ENCODE measurements at places on chromosomes 12 and 14. TPM values are rescaled to one million over a fixed set of nuclear protein-coding genes. Genes with fewer than 3 reads are reported as not detected.

DNA sequence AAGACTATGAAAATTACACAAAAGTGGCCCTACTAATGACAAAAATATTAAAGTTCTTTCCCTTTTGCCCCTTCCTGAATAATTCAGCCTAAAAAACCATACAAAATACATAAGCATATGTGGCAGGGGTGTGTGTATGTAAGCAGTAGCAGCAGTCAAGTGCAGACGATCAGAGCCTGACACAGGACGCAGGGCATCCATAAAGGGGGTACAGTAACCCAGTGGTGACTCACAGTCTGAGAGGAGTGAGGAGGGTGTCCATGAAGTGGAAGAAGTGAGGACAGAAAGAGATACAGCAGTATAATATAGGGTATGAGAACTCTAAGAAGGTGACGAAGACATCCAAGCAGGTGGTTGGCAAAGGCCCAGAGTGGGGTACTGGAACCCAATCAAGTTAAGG, 56.7 kb downstream of the RALGAPA1 start:
- no peak for ATAC-seq

- no peak for ATAC-seq
These were observed 77.1 kb upstream of the FUT8 start for GRCh38 chr14:65335411-65335947.

DNA sequence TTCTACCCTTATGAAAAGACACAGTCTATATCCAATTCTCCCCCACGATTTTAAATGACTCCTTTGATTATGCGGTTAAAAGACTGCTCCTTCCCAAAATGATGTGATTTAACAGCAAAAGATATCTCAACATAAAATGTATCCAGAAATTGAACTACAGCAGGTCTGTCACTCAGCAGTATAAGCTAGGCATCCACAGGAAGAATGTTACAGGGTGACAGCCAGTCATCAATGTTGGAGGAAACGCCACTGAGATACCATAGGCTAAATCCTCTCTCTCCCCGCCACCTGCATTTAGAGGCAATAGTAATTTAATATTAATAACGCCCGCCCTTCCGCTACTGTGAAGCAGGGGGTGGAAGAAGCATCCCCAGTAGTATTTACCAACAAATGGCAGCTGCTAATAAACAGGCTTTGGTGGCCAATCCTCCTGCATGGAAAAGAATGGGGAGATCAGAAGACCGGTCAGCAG, 613 bp downstream of the RECQL start:
- no peak for ATAC-seq

DNA sequence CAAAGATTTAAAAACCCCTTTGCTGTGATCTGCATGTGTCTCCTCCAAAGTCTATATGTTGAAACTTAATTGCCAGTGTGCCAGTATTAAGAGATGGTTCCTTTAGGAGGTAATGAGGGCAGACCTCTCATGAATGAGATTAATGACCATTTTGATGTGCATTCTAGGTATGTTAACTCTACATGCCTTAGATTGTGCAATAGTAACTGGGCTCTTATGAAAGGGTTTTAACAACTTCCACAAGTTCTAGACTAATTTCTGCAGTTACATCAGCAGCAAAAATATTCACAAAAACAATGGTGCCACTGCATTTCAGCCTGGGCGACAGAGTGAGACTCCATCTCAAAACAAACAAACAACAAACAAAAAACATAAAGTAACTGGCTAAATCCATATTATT, 3.8 kb upstream of the TAS2R10 start:
- no peak for ATAC-seq

- ATAC-seq, result no peak
These were observed 17.1 kb upstream of the OR4K17 start for GRCh38 chr14:20093442-20093841.

DNA sequence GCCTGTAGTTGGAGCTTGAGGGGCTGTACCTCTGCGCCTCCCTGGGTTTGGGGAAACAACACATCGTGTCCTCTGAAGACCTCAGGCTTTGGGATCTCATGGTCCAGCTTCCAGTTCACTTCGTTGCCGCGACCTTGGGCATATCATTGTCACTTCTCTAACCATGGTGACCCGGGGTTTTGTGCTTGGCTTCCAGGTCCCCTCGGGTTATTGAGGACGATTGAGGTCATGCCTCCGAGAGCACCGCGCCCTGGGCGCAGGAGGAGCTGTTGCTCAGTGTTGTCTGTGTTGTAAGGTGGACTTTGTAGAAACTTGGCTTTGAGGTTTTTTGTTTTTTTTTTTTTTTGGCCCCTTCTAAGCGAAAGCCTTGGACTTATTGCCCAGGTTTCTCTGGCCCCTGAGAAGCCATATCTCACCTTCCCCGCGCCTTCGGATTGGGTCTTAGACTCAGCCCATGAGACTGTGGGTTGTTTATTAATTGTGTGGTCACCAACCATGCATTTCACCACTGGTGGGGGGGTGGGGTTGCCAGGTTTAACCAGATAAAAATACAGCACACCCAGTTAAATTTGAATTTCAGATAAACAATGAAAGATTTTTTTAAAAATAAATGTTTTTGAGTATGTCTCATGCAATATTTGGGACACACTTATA, 2.6 kb downstream of the BCL7A start:
- ATAC-seq, result no peak

- ATAC-seq, result no peak
These were observed 65.1 kb upstream of the FBRSL1 start for GRCh38 chr12:132424811-132425210.

- no peak for ATAC-seq
These were observed 40.1 kb upstream of the DUSP6 start for GRCh38 chr12:89392391-89392790.

DNA sequence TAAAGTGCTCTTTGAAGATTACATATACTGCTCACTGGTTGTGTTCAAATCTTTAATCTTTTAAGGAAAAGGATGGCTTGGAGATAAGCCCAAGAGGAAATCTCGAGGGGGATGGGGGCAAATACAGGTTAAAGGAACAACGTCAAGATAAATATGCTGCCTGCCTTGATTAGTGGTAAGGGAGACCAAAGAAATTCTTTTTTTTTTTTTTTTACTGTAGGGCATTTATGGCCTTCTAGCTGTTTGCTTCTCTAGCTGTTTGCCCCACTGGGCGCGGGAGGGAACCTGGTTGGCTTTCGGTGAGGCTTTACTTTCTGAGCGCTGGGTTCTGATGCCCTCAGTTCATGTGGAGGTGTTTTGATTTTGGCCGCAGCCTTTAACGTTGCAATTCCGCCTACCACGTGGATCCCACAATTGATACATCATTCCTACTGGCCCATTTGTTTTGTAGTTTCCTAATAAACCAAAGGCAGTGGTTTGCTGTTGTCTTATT, 5.7 kb downstream of the CCND2 start:
- no peak for ATAC-seq

- ATAC-seq, result no peak
These were observed 97.1 kb upstream of the DAAM1 start for GRCh38 chr14:59091404-59091803.

- ATAC-seq, result no peak
These were observed 181.5 kb downstream of the CCER1 start for GRCh38 chr12:90773491-90773890.

GRCh38 chr12:20411345-20411744, 43.0 kb downstream of the PDE3A start:
- no peak for ATAC-seq

- ATAC-seq, result no peak
These were observed 26.5 kb downstream of the CRACR2A start for GRCh38 chr12:3726456-3726855.

DNA sequence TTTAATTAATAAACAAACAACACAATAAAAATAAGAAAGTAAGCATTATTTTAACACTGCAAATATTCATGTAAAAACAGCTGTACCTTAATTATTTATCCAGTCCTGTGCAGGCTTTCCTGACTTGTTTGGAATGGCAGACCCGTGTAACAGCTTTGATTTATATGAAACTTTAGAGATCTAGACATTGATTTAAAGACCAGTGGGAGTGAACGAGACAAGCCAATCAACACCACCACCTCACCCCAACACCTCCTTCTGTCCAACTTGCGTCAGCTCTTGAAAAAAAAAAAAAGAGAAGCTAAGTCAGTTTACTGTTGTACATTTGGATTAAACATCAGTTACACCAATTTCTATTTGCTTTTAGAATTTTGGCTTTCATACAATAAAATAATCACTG, 22.3 kb downstream of the SLC38A4 start:
- no peak for ATAC-seq

DNA sequence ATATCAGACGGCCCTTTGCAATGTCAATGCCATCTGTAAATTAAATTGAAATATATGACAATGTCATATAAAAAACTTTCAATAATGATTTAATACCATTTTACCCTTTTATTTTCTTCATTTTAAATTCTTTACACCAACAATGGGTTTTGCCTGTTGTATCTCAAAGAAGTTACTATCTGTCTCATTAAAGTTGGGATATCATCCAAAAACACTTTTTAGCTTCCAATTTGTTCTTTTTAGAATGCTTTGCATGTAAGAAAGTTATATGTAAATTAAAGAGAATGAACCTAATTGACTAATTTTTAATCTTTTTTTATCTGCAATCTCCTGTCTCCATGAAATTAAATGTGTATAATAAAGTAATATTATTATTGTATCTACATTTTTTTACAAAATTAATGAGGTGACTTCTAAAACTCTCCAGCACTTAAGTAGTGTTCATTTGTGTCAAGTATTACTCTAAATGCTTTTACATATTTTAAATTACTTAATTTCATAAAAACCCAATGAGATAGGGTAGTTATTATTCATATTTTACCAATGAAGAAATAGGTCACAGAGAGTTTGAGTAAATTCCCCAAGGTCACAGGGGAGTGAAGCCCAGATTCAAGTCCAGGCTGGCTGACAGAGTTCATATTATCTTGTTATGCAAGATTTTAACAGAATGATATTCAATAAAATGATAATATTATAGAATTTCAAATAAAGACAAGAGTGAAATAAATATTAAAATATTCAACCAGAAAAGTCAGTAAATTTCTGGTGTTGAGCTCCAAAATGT, 673.0 kb upstream of the FLRT2 start:
- no peak for ATAC-seq

DNA sequence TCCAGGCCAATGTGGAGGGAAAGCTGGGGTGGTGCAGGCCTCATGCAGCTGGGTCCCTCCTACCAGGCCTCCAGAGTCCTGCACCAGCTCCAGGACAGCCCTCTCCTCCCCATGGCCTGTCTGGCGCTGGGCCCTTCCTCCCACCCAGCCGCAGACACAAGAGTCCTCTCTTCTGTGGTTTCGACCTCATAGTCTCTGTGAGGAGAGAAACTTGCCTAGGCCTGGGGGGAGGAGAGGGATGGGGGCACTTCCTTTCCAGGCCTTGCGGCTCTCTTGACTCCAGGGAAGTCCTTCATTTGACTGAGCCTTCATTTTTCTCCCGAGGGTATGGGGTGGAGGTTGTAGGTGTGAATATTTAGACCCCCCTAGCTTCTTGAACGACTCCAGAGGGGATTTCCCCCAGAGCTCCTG, 2.3 kb downstream of the MMP14 start:
- ATAC-seq, result no peak

DNA sequence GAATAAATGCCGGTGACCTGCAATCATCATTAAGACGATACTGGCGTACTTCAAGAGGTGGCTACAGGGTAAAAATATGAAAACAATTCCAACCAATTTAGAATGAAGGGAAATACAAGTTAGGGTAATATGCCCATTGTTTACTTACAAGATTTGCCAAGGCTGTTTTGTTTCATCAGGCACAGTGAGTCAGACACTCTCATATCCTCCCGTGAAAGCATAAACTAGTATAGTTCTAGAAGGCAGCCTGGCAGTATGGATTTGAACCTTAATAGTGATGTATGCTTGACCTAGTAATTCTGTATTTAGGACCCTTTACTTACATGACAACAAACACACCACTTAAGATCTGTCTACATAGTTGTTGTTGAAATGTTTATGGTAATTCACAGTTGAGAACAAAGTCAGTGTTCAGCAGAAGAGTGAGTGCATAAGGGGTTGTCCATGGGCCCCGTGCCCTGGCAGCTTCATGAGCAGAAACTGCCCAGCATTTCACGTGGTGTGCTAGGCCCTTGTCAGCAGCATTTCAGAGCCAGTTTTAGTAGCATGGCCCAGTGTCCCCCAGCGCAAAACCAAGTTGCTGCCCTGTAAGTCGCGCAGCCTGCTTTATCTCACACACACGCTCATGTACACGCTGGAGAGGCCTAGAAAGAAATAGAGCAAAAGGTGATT, 80.8 kb downstream of the EP400 start:
- no peak for ATAC-seq

- ATAC-seq, result no peak
These were observed 63.8 kb upstream of the ACTN1 start for GRCh38 chr14:69042787-69043444.

- ATAC-seq, result no peak
These were observed 133.6 kb upstream of the NAV3 start for GRCh38 chr12:77697126-77697525.

DNA sequence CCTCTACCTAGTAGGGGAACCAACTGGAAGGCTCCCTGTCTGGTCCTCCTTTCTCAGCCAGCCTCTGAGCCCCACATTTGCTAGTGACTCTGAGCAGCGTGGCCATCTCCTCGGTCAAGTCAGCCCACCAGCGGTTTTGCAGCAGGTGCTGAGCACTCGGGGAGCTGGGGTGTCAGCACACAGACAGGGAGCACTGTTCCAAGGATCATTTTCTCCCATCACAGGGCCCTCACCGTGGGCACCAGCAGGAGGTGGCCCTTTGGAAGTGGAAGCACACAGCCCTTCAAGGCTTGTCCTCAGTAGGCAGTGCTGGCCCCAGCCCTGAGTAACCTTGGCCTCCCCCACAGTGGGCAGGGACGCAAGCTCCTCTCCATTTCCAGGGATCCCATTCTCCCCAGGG, 24.1 kb upstream of the EML1 start:
- no peak for ATAC-seq

DNA sequence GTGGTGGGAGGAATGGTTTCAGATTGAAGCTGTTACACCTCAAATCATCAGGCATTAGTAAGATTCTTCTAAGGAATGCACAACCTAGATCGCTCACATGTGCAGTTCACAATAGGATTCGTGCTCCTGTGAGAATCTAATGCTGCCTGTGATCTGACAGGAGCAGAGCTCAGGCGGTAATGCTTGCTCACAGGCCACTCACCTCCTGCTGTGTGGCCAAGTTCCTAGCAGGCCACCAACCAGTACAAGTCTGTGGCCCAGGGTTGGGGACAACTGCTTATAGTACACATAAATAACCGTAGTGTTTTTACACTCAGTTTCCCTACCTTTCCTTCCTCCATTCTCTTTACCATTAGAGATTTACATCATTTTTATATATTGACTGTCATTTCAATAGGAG, 121.4 kb downstream of the SLCO1B3 start:
- no peak for ATAC-seq

SCN8A gene
- 17.3 TPM for total RNA-seq

GTF2H3 gene
- total RNA-seq, result 64.7 TPM

ISCA2 gene
- 14.9 TPM for total RNA-seq

DPPA3 gene
- total RNA-seq, result not detected

TSPAN8 gene
- total RNA-seq, result not detected

GPD1 gene
- 6.4 TPM for total RNA-seq

LALBA gene
- total RNA-seq, result not detected

AQP6 gene
- total RNA-seq, result 1.00 TPM

PROX2 gene
- total RNA-seq, result 0.36 TPM

All from motor neuron (in vitro differentiated cells).